Ovary (tissue), 10 donors: ENCODE measurements at places on chromosomes 1 and 21. TPM values are rescaled to one million over a fixed set of nuclear protein-coding genes. Genes with fewer than 3 reads are reported as not detected.

Gene SLC45A1
- 3.7 TPM for total RNA-seq

Gene FAM3B
- 3.5 TPM for total RNA-seq

Gene SYT14
- total RNA-seq: not detected

Gene RCAN1
- total RNA-seq: 8.7 TPM

Gene AQP10
- total RNA-seq: not detected

Gene CD84
- 10.9 TPM for total RNA-seq

Gene SYTL1
- total RNA-seq: 20.9 TPM

DNA sequence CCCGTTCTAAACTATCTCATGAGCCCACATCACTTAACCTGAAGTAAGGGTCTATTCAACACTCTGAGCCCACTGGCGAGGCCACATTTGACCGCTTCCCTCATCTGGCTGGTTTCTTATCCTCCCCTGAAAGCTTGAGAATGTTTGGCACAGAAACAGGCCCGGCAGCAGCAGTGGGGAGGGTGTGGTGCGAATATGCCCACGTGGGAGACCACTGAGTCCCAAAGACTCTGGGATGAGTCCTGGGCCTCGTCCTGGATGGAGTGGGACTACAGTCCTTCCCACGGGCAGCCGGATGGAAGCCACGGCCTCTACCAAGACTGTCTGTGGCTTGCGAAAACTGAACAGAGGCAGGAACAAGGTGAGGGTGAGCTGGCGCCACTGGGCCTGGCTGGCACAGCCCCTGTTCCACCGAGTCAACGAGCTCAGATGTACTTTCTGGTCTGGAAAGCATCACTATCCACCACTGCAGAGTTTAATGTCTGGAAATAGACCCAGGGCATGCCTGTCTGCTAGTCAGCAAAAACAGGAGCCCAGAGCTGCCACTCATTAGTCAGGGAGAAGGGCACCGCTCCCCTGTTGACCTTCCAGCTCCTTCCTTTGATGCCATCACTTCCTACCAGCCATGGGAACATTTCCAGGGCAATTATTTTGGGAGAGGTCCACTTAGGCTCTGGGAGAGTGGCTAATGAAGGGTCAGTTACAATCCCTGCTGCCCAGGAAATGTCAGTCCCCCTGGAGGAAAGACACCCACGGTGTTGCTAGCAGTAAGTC is 386.6 kb downstream of the MATN1 start:
- no peak for DNase-seq

- no peak for DNase-seq
Observed at GRCh38 chr1:20071416-20071815, 1.4 kb downstream of the PLA2G5 start.

DNA sequence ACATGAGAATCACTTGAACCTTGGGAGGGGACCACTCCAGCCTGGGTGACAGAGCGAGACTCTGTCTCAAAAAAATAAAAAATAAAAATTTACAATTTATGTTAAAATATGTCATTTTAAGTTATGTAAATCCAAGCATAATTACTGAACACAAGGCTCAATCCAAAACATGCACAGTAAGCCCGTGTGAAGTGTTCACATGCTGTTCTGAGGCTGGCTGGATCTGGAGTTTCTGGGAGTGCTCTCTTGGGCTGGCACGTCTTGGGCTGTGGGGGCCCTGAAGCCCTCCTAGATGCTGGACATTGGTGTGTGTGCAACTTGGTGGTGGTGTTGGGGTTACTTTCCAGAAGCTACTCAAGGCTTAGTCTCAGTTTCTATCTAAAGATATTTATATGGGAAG is 25.2 kb downstream of the ADARB1 start:
- no peak for DNase-seq

DNA sequence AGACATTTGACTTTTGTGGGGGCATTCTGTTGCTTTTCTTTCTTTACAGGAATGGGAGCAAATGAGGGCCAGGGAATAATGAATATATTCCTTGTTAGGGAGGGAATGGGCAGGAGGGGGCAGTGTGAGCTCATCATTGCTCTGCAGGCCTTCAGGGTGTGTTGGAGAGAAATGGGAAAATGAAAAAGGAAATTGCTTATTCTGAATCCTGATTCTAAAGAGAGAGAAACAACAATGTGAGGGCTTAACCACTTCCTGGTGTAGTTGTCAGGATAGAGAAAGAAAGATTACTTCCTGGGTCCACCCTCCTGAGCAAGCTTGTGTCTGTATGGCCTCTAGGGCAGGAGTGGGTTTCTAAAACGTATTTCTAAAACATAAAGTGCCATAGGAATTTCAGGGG is 28.3 kb downstream of the VANGL2 start:
- DNase-seq: peak; percentile 44

DNA sequence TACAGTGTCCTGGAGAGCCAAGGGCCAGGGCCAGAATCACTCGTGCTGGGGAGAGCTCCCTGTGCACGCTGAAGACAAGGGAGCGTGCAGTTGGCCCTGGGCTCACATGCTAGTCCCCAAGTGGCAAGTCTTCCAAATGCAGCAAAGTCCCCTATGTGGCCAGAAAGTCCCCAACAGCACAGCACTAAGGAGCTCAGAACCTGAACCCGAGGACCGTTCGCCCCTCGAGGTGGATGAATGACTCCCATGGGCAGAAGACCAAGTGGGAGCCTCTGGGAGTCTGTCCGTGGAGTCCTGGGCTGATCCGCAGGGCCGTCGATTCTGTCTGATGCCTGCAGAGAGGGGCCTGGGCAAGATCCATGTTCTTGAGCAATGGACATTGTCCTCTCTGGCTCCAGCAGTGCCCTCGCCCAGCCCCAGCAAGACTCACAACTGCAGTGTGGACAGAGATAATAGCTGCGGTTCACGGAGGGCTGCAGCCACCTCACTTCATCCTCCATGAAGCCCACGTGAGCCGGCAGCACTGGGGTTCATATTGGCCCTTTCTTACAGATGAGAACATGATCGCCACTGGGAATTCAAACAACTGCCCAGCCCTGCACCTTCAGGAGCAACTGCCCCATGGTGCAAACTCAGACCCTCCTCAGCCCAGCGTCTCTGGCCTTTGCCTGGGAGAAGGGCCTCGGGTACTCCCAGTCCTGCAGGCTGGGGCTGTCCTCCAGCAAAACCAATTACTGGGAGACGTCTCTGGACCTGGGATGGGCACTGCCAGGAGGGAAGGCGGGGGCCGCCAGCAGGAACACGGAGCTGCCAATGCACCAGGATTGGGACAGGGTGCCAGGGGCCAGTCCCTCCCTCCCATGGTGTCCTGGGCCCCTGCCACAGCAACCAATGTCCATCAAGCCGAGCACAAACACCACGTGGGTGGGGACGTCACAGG is 243.7 kb downstream of the NPHP4 start:
- DNase-seq: no peak

- no peak for DNase-seq
Observed at GRCh38 chr1:106620521-106620954, 435.9 kb upstream of the PRMT6 start.

- no peak for DNase-seq
Observed at GRCh38 chr1:46204406-46204742, 1.2 kb downstream of the LURAP1 start.

GRCh38 chr1:201266774-201267173 is 16.5 kb upstream of the PKP1 start:
- no peak for DNase-seq

- DNase-seq: no peak
Observed at GRCh38 chr21:17585875-17586450, 26.7 kb downstream of the BTG3 start.

GRCh38 chr1:29519788-29520110 is 283.4 kb downstream of the PTPRU start:
- no peak for DNase-seq

GRCh38 chr1:147719029-147719698 is 41.2 kb downstream of the GJA5 start:
- no peak for DNase-seq

DNA sequence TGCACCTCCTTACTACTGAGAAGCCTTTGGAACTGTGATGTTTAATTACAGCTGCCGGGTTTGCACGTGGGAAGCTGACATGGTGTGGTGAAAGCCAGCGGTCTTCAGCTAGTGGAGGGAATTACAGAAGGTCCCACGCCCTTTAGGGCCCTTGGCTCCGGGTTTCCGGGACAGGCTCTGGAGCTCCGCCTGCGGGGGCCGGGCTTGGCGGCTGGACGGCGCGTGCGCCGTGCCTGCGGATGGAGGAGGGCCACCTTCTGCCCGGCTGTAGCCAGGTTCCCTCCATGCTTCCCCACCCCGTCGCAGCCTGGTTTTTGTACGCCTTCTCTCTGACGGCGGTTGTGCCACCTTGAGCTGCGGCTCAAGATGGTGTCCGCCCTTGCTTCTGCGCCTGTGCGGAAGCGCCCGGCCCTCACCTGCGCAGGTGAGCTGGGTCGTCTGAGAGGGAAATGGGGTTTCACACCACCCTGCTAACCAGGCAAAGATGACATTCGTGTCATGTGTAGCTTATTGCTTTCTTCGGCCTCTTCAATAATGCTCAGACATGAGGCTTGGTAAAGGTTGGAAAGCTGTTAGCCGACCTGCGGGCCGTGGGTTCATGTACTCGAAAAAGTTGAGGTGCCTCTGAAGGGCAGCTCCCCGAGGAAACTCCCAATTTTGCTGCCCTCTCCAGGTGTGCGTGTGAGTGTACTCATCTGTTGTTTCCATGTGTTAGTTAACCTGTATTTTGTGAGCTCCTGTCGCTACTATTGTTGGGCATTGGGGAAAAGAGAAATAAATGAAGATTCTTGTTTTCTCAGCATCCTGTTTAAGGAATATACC is 36.6 kb upstream of the OPRD1 start:
- peak; percentile 75 for DNase-seq

DNA sequence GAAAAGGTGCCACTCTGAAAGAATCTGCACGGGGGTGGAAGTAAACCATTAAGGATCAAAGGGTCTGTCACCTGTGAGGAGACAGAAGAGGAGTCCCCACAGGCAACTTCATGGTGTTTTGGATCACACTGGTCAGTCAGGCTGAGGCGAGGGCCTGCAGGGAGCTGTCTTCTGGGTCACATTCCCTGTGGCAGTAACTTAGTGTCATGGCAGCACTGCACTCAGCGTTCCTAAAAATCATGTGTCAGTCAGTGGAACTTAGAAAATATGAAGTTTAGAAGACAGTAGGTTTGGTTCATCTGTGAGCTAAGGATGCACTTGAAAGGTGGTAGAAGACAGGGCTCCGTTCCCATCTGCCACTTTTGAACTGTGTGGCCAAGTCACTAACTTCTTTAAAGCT is 43.5 kb upstream of the CD101 start:
- no peak for DNase-seq

DNA sequence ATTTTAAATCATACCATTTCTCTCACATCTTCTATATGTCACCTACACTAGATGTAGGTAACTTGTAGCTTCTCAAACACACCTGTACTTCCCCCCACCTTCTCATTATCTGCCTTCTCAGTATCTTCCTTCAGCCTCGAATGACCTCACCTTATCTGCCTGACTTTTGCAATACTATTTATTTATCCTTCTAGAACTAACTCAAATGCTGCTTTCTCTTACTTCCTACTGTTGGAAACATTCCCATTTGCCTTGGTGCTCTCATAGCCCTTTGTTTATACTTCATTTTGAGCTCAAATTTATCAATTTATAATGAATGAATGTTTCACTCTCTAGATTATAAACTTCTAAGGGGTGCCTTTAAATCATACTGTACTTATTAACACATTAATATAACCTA is 50.4 kb upstream of the KIAA1614 start:
- DNase-seq: no peak

DNA sequence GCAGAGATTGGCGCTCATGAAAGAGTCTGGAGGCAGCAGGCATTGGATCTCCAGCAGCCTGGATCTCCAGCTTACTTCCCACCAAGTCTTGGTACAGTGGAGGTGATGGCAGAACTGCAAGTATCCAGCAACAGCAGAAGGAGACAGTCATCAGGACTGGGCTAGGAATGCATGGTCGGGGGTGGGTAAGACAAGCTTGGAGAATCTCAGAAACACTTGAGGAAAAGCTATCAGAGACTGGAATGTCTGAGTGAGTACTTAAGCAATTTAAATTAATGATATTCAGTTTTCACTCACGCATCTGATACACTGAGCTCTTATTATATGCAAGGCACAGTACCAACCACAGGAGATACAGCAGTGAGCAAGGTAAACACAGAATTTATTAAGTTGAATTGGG is 9.8 kb downstream of the TMEM35B start:
- DNase-seq: no peak

GRCh38 chr1:67874501-67875111 is 41.3 kb upstream of the GNG12 start:
- DNase-seq: no peak

DNA sequence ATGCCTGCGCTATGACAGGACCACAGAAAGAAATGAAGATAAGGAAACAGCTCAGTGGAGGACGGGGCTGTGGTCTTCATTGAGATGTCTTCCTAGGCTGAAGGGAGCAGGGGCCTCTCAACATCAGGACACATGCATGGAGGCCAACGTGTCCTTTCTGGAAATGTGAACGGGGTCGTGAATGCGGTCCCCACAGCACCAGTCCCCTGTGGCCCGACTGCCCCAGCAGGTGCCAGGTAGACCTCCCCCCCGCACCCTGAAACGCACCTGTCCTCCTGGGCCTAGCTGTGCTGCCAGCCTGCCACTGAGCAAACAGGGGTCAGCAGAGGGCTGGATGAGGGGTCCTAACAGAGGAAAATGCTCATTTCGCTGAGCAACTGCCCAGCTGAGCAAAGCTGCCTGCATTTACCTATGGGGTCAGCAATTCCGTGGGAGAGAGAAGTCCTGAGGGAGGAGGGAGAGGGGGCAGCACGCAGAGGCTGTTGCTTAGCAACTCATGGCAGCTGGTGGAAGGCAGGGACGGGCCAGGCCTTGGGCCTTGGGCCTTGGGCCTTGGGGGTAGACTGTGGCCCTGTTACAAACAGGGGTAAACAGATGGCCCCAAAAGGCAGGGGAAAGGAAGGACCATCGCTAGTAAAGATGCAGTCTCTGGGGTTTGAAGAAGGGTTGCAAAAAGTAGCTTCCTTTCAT is 77.4 kb downstream of the NPHP4 start:
- no peak for DNase-seq

DNA sequence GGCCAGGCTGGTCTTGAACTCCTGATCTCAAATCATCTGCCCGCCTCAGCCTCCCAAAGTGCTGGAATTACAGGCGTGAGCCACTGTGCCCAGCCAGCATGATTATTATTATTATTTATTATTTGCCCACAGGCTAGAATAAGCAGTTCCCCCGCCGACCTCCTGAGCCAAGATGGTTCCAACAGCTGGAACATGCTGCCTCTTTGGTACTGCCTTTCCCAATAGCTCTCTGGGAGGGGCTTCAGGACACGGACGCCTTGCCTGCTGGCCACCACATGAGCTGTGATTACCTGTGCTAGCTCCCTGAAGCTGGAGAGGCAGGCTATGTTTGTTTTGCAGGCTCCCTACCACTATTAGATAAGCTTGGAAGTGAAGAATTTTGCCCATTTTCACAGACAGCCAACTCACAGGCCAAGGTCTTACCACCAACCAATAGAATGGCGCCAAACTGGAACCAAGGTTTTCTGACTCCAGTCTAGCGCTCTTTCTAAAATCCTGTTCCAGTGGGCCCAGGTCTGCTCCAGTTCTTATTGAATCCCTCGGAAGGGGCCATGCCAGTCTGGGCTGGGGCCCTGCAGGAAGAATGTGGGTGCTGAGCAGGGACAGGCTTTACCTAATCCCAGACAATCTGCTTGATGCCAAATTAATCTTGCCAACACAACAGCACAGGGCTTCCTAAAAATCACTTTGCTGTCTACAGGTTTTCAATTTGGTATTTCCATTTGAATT is 2.1 kb upstream of the GPR61 start:
- DNase-seq: no peak
